ENCODE measurements at places on chromosomes 2 and 18. TPM values are rescaled to one million over a fixed set of nuclear protein-coding genes. Genes with fewer than 3 reads are reported as not detected.

The CNOT9 gene
- 41.8 TPM for total RNA-seq

The NAT8 gene
- not detected for total RNA-seq

The SERPINB11 gene
- not detected for total RNA-seq

The ALKAL2 gene
- not detected for total RNA-seq

The UNC80 gene
- total RNA-seq: not detected

The FHOD3 gene
- total RNA-seq: 3.7 TPM

The NOL4 gene
- total RNA-seq: not detected

The APOB gene
- not detected for total RNA-seq

The SKOR2 gene
- total RNA-seq: not detected

The CNNM3 gene
- total RNA-seq: 15.8 TPM

The FBXO36 gene
- total RNA-seq: 1.2 TPM

The RNF125 gene
- total RNA-seq: 0.23 TPM

The CDH2 gene
- total RNA-seq: 46.9 TPM

The GAL3ST2 gene
- 0.36 TPM for total RNA-seq

The PSTPIP2 gene
- total RNA-seq: 0.23 TPM

The SCN2A gene
- not detected for total RNA-seq

The B4GALT6 gene
- 7.5 TPM for total RNA-seq

The PROM2 gene
- not detected for total RNA-seq

The SH3RF3 gene
- 0.39 TPM for total RNA-seq
